ENCODE measurements at places on chromosomes 4 and X.

- no peak for DNase-seq
Observed at GRCh38 chr4:31678356-31678755, 958.2 kb downstream of the PCDH7 start.

DNA sequence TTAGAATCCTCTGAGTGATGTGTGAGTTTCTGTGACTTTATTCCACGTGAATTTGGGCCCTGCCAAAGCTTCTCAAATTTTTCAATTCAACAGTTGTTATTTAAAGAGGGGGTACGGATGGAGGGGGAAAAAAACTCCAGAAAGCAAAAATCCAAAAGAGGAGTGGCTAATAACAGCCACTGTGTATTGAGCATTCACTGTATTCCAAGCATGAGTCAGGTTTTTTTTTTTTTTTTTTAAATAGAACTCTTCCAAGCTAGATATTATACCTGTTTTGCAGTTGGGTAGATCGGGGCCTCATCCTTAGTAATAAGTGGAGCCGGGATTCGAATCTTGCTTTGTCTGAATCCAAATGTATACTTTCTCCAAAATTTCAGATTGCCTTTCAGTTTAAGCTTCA, 6.4 kb upstream of the RHOH start:
- DNase-seq = no peak

- DNase-seq = no peak
Observed at GRCh38 chr4:98932539-98932938, 3.6 kb upstream of the EIF4E start.

GRCh38 chr4:120003193-120003592, 63.5 kb downstream of the MAD2L1 start:
- no peak for DNase-seq

GRCh38 chr4:102217775-102218355, 127.4 kb downstream of the SLC39A8 start:
- DNase-seq = no peak

- no peak for DNase-seq
Observed at GRCh38 chr4:138298866-138299265, 56.7 kb upstream of the SLC7A11 start.

GRCh38 chr4:65943076-65943475, 272.8 kb upstream of the EPHA5 start:
- no peak for DNase-seq

GRCh38 chr4:34419871-34420270, 1824.4 kb downstream of the ARAP2 start:
- DNase-seq = no peak

GRCh38 chr4:118936406-118936805, 47.8 kb downstream of the SYNPO2 start:
- no peak for DNase-seq

GRCh38 chr4:1449475-1449832, 43.2 kb upstream of the NKX1-1 start:
- no peak for DNase-seq

GRCh38 chr4:166594326-166594946, 639.9 kb downstream of the SPOCK3 start:
- no peak for DNase-seq

DNA sequence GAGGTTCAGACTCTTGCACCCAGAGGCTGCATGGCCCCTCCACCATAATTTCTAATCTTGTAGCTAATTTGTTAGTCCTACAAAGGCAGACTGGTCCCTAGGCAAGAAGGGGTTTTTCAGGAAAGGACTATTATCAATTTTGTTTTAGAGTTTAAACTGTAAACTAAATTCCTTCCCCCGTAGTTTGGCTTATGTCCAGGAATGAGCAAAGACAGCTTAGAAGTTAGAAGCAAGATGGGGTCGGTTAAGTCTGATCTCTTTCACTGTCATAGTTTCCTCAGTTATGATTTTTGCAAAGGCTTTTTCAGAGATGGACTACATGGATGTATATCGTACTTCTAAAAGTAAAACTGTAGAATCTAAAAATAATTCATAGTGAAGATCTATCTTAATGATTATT, 258.1 kb upstream of the IL1RAPL1 start:
- no peak for DNase-seq

DNA sequence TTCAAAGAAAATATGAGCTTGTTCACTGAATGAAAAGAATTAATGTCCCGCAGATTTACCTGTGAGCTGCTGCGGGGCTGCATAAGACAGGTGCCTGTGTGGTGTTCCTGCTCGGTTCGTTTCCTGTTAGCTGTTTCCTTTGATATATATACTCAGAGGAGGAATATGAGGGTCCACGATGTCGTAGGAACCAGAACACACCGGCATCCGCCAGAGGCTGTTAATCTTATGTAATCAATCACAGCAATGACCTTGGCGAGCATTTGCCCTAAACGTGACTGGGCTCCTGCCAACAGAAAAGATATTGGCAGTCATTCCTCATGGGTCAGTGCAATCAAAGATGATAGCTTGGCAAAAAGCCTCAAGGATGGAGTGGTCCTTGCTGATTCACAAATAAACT, 260.1 kb downstream of the EVC2 start:
- DNase-seq = no peak

DNA sequence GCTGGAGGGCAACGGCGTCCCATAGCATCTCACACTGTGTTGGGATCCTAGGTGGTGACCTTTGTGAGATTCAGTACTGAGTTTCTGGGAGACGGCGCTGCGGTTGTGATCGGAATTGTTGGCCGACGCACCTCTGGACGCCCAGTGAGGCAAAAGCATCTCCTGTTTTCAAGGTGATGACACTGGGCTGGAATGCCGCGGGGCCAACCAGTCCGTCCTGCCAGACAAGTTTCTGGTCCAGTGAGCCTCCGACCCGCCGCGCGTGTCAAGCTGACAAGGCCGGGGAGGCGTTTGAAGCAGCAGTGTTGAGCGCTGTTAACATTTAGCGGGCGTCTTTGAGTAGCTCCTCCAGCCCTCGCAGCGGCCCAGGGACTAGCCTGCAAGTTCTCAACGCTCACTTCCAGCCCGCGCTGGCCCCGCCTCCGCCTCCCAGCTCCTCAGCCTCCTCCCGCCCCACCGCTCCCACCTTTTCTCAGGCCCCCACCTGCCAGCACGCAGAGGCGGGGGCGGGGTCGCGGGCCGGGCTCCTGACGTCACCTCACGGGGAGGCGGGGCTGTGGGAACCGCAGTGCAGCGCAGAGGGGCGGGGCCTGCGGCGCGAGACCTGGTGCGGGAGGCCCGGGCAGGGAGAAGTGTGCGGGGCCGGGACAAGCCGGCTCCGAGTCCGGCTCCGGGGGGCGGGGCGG, 482 bp upstream of the CDS1 start:
- DNase-seq = peak; percentile 85

- no peak for DNase-seq
Observed at GRCh38 chr4:117654079-117654478, 380.2 kb upstream of the NDST3 start.

- DNase-seq = no peak
Observed at GRCh38 chrX:41258871-41259270, 75.1 kb upstream of the DDX3X start.

DNA sequence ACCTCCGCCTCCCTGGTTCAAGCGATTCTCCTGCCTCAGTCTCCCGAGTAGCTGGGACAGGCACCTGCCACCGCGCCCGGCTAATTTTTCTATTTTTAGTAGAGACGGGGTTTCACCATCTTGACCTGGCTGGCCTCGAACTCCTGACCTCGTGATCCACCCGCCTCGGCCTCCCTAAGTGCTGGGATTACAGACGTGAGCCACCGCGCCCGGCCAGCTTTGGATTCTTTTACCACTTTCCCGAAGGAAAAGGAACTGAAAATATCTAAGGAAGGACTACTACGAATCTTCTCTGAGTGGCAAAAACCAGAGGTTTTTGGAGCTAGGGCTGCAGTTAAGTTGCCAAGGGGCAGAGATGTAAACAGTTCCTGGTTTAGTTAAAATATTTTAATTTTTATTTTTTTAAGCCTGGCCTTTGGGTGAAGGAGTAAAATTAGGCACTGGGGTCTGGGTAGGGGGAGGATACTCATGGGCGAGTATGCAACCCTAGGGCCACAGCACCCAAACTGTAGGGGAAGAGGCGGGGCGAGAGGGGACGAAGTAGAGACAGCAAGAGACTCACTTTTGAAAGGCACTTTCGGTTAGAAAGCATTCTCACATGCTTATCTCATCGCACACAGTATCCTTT, 525 bp upstream of the CISD2 start:
- DNase-seq = no peak

All from activated CD4-positive, alpha-beta T cell treated with anti-CD3 and anti-CD28 coated beads for 1 hour (primary cell).